Karpas-422 (cell line): ENCODE measurements at places on chromosomes 13 and 19.

DNA sequence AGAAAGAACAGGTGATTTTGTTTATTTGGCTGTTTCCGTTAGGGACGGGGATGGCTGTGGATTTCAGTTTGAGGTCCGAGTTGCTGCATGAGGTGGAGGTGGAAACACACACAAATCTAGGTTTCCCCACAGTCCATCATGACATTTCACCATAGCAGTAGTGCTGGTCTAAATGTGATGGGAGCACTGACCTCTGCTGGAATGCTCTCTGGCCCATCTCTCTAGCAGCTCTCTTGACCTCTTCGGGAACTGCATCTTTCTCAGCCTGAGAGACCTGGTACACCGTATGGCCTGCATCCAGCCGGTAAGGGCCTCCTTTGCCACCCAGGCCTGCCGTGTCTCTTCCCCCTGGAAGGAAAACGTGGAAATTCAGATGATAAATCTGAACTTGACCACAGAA lies 154.0 kb downstream of the RGCC start:
- no peak for DNase-seq

GRCh38 chr13:38223089-38223488 lies 126.6 kb upstream of the UFM1 start:
- no peak for DNase-seq

DNA sequence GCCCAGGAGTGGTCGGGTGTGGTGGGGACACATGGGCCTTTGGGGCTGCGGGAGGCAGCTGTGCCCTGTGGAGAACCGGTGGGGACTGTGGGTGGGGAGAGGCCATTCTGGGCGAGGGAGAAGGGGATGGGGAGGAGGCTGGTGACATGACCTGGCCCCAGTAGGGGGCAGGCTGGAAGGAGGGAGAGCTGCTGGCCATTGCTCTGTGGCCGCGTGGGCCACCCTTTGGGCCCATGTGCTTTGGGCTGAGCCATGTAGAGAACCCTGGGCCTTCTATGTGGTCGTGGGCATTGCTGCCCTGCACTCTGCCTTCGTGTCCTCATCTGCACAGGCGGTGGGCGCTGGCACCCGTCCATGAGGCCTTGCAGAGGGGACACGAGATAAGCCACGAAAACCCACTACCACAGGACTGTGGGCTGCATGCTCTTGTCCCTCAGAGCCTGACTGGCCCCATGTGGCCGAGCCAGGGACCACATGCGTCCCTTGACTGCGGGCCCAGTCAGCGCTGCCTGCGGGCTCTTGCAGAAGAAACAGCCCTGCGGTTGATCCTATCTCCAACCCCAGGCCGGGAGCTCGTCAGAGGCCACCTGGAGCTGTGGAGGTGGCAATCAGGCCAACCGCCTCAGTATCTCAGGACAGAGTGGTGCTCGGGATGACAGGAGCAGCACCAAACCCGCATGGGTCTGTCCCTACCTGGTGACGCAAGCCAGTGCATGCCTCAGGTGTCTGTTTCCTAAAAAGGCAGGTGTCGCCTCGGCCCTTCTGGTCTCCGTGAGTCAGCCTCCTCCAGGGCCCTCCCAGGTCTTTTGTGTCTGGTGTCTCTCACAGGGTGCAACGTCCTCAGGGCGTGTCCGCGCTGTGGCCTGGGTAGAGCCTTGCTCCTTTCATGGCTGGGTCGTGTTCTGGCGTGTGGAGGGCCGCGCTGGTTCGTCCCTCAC lies 14.3 kb downstream of the FZR1 start:
- DNase-seq, result no peak

- no peak for DNase-seq
Measured at GRCh38 chr19:51433043-51433442, 15.6 kb upstream of the SIGLEC10 start.

GRCh38 chr13:22848539-22849052 lies 332.2 kb upstream of the SGCG start:
- no peak for DNase-seq

DNA sequence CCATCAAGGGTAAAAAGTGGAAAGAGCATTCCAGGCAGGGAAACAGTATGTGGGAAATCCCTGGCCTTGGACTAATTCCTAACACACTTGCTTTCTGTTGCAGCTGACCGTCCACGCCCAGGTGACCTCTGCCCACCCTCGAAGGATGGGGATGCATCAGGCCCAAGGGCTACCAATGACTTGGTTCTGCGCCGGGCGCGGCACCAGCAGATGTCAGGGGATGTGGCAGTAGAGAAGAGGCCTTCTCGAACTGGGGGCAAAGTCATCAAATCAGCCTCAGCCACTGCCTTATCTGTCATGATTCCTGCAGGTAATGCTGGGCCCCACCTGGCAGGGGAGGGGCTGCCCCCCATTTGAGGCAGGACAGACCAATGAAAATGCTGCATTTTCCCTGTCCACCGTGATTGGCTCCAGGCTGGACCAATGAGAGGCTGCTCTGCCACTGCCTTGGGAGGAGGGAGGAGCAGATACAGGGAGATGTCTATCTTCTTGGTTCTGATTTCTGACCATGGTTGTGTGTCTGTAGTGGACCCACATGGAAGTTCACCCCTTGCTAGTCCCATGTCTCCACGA lies 12.6 kb downstream of the DNASE2 start:
- peak; percentile 89 for DNase-seq

DNA sequence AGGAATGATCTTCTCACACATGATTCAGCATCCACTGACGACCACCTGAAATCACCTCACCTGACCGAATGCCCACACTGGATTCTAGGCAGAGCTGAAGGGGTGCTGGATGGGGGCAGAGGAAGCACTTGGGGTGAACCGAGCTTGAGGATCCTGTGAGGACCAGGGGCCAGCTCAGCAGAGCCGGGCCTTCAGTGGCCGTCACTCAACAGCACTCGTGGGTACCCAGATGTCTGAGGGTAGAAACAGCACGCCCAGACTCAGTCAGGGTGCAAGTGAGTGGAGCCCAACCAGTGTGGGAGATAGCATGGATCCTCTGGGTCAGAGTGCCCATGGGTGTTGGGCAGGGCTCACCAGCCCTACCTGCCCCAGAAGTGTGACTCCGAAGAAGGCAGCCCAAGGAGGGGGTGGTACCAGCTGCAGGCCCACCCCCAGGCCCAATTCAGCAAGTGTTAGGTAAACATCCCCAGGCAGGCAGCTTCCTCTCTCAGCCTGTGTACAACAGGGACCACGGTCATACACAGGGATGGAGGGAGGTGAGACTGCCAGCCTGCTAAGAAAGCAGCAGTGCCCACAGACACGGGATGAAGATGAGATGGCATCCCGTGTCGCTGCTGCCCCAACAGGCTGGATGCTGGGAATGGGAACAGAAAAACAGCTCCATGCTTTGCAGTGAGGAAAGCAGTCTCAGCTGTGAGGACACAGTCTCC lies 16.6 kb downstream of the GJA3 start:
- no peak for DNase-seq

GRCh38 chr19:56594783-56595547 lies at the start of gene ZNF71:
ZNF71 (plus strand) TSS chr19:56595302; CDS start chr19:56601559, 6,257 bp downstream.
- peak; percentile 98 for DNase-seq

- no peak for DNase-seq
Measured at GRCh38 chr13:113539822-113540221, 44.7 kb upstream of the TFDP1 start.

- no peak for DNase-seq
Measured at GRCh38 chr13:113565526-113566226, 18.9 kb upstream of the TFDP1 start.

DNA sequence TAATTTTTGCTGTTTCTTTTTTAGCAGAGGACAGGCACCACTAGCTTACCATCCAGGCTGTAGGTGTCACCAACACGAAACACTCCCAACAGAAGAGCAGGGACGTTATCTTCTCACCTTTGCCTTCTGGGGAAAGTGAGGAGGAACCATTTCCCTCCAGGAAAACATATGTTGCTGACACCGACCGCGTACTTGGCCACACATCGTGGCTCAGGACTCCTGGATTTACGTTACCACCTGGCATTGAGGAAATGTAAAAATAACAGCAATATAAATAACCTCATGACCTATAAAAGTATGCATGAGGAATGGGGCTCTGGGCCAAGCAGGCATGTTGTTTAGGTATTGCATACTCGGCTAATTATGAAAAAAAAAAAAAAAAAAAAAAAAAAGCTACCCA lies 525.1 kb downstream of the MYO16 start:
- no peak for DNase-seq

GRCh38 chr13:53074114-53074513 lies 45.5 kb downstream of the OLFM4 start:
- no peak for DNase-seq
